ENCODE measurements at places on chromosomes 6 and 20.
A peak's percentile ranks its signal among the peaks of the same experiment; 100 is the strongest.

- DNase-seq: no peak
These were observed 662.2 kb upstream of the HS3ST5 start for GRCh38 chr6:115004982-115005381.

- no peak for DNase-seq
These were observed 86.3 kb downstream of the SOX4 start for GRCh38 chr6:21679761-21680265.

DNA sequence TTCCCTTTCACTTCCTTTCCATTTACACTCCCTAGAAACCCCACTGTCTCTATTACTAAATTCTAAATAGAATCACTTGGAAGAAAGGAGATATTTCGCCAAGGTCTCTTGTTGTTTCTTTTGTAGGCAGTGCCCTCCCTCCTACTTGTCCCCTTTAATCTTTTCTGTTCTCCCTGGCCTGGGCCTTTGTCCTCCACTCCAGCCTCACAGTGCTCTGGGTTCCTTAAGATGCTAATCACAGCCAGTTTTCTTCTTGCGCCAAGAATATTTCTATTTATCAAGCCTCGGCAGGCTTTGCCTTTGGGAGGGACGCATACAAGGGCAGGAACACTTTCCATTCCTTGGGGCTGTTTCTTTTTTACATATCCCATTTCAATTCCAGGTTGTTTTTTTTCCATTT is 520.6 kb upstream of the CHD6 start:
- DNase-seq: no peak

GRCh38 chr20:53839423-53840176 is 230.8 kb downstream of the BCAS1 start:
- peak; percentile 82 for DNase-seq

- no peak for DNase-seq
These were observed 64.2 kb downstream of the YTHDF1 start for GRCh38 chr20:63151554-63152321.
